ENCODE measurements at places on chromosomes 3 and 15.

GRCh38 chr3:35832140-35832571, 192.8 kb downstream of the ARPP21 start:
- DNase-seq, result no peak

DNA sequence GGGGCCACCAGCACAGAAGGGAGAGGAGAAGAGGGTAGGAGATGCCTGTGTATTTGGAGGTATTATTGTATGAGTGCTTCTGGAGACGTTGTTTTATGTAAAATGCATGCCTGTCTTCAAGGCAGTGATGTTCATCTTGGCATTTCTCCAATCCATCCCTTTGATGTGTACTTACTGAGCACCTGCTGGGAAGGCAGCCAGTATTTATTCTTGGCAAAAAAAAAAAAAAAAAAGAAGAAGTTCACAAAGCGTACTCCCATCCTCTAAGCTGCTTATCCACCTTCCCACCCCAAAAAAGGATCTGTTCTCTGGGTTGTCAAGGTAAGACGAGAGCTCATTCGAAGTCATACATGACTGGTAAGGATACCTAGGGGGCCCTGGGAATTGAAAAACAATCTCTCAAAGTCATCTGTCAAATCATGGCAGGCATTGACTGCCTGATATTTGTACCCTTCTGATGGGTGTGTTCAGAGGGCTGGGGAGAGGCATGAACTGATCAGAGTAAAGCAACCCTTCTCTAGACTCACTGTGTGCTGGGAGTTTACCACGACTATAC, 30.0 kb upstream of the SLC6A1 start:
- no peak for DNase-seq

DNA sequence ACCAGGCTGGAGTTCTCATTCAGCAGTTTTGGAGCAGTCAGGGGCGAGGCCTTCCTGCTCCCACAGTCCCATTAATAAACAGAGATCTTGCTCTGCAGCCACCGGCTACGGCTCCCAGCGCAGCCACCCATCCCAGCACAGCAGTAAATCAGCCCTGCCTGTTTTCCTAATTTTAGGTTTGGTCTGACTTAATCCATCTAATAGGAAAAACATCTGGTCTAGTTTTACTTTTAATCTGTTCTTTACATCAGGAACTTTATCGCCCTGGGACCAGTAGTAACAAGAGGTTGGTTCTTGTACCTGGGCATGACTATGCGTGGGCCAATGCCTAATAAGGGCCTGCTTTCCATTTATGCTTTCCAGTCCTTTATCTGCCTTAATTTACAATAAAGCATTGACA, 264.0 kb upstream of the DPH6 start:
- no peak for DNase-seq

DNA sequence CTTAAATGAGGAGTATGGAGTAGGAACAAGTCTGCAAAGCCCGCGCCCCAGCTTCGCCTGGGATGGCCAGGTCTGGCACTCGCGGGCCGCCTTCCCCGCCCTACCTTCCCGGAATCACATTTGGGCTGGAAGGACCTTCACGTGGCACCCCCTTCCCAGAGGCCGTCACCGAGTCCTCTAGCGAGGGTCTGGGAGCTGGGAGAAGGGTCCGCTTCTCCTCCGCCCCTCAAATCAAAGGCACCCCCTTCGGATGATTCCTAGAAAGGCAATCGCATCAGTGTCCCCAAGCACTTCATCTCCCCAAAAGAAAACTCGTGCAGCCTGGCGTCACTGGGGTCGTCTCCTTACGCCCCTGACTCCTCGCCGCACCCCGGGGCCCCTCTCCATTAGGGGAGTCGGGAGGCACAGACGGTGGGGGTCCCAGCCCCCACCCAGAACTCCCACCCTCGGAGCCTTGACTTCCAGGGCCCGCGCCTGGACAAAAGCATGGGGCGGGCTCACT, 380 bp downstream of the MYLK start:
- no peak for DNase-seq

- DNase-seq, result no peak
Measured at GRCh38 chr3:30418443-30418842, 188.0 kb upstream of the TGFBR2 start.

GRCh38 chr3:126137490-126138130, 42.8 kb downstream of the ALDH1L1 start:
- DNase-seq, result no peak

GRCh38 chr3:169146866-169147237, 516.7 kb downstream of the MECOM start:
- DNase-seq, result peak; percentile 15

- peak; percentile 62 for DNase-seq
Measured at GRCh38 chr15:40847223-40847961, 3.5 kb downstream of the SPINT1 start.

DNA sequence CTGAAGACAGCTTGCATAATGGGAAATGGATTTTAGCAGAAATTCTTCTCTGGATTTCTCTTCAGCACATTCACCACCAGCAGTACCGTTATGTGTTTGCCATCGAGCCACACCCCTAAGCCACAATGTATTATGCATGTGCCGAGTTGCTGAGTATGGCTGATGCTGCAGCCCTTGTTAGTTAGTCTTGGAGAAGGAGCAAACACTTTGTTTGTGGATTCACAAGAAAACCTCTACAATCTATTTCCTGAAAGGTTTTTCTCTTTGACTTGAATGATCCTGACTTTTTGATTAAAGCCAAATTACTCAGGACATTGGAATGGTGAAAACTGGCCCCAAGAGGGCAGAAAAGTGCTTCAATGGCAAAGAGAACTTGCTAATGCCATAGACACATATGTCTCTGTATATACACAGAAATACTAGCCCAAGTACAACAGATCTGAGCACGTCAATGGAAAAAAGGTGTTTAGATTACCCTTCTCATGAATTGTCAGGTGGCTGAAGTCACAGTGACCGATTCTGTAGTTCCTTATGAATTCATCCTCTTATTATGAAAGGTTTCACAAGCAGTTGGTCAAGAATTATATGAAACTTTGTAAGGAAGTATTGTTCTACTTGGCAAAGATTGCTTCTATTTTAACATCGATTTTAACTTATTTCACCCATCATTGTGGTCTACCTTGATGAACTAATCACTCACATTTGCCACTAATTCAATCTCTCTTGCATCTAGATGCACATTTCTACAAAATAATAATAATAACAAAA, 103.0 kb downstream of the P3H2 start:
- peak; percentile 12 for DNase-seq

- no peak for DNase-seq
Measured at GRCh38 chr3:114420072-114420471, 126.2 kb downstream of the TIGIT start.

- no peak for DNase-seq
Measured at GRCh38 chr15:28002136-28002861, 96.8 kb downstream of the OCA2 start.

DNA sequence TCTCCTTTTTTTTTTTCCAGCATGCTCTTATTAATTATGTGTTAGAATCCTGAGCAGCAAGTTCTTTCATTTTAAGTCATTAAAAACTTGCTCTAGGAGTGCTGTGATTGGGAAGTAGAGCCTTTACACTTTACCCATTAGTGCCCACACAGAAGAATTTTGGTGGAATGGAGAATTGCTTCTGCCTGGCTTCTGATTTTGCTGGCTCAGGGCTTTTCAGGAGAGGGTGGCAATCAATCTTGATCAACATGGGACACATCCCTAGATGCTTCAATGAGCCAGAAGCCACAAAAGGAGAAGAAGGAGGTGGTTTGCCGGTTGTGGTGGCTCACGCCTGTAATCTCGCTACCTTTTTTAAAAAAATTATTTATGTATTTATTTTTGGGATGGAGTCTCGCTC, 39.4 kb downstream of the RPL22L1 start:
- DNase-seq, result no peak

GRCh38 chr3:138547342-138547975, 46.6 kb downstream of the CEP70 start:
- DNase-seq, result no peak

GRCh38 chr3:41522612-41523011, 323.3 kb downstream of the CTNNB1 start:
- DNase-seq, result no peak

GRCh38 chr3:107001635-107002034, 375.6 kb upstream of the CCDC54 start:
- DNase-seq, result no peak

GRCh38 chr3:81581966-81582599, 179.4 kb downstream of the GBE1 start:
- peak; percentile 31 for DNase-seq

DNA sequence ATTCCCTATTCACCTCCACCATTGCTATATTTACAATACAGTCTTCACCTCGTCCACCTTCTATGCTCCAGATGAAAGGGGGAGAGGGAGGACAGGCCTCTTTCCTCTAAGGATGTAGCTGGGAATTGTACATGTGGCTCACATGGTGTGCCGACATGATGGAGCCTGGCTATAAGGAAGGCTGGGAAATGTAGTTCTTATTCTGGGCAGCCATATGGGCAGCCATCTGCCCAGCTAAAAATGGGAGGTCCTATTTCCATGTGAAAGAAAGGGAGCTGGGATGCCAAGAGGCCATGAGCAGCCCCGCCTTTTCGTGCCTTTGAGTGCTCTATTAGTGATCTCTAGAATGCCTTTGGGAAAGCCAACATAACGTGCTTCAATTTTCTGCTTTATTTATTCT, 27.1 kb upstream of the MGLL start:
- DNase-seq, result no peak

- DNase-seq, result no peak
Measured at GRCh38 chr15:67076147-67076843, 10.9 kb downstream of the SMAD3 start.

Data from HEK293T (cell line).